ENCODE measurements at places on chromosomes 13 and 19.

- no peak for DNase-seq
Measured at GRCh38 chr13:30712536-30713532, 22.5 kb upstream of the ALOX5AP start.

DNA sequence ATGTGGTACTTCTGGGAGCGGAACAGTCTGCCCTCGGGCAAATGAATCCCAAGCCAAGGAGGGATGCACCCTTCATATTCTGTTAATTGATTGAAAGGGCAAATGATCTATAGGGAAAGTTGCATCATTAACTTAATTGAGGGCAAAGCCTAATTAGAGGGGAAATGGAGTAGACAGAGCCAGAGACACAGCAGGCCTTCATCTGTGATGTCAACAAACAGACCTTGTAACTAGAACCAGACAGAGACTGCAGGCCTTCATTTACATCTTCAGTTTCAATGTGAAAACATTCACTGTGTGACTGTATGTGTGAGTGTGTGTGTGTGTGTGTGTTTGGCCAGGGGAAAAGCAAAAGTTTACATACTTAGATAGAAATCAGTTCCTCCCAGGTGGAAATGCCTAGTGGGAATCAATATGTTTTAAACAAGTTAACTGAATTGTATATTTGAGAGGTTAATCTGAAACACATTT lies 126.4 kb downstream of the SPRY2 start:
- DNase-seq, result no peak

DNA sequence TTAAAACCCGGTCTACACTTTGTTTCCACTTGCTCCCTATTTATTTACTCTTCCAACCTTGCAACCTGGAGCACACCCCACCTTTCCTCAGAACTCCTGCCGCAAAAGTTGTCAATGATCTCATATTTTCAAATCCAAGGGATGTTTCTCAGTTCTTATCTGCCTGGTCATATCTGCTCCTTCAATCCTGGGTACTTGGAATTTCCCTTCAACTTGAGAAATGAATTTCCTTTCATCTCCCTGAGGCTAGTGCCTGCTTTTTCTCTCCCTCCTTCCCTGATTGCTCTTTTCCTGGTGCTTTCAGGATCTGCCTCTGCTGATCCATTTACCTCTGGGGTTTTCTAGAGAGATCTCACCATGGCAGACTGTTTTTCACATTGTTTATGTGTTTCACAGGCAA lies 154.8 kb upstream of the IRS2 start:
- no peak for DNase-seq

DNA sequence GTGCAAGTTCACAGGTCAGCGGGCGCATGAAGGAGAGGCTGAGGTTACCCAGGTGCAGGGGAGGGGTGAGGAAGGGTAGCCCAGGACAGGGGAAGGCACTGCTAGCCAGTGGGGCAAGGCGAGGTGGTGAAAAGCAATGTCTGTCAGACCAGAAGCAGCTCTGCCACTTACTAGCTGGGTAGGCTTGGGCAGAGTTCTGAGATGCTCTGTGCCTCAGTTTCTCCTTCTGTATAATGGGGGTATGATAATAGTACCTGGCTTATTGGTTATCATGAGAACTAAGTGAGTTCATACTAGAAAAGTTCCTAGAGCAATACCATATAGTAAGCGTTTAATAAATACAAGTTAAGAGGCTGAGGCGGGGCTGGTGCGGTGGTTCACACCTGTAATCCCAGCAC lies 14.3 kb upstream of the SCN1B start:
- DNase-seq, result no peak

DNA sequence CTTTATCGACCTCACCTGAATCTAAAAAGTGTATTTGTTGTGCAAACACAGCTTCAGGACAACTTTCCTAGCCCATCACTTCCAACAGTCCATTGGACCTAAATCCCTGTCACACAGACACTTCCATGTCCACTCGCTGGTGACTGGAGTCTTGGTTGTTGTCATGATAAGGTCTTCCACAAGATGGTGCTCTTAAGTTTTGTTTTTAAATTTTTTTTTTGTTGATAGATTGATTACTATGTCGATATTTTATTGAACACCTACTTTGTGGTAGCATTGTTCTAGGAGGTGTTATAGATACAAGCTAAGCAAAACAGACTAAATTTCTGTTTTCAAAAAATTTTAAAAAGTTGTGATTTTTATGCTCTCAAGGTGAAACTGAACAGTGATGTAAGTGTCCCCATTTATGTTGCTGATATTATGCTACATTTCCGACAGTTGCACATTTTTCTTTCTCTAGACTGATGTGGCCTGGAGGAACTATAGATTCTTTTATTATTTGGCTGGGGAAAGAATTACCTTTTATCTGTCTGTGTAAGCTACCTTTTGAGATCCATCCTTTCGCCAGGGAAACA lies 8.1 kb upstream of the ERICH6B start:
- no peak for DNase-seq

GRCh38 chr13:44294876-44295275 lies 78.7 kb upstream of the SERP2 start:
- DNase-seq, result no peak

DNA sequence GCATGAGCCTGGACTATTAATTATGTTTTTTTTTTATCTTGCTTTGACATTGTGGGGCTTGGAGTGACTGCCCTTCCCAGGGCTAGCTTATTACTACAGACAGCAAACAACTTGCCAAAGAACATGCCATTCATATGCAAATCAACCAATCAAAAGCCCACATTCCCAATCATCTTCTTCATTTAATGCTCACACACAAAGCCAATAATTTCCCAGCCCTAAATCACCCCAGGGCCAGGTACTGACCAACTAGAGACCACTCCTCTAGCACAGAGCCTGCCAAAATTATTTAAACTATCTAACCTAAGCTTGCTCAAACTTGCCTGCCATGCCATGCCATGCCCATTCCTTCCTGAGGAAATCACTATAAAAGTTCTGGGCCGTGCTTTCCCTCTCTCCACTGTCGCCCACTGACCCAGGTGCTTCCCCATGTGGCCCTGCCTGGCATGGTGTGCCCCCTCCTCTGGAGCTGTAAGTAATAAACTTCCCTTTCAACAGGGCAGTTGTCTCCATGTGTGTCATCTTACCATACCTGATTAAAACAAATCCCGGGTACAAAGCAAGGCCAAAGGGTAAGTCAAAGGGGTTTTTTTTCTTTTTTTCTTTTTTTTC lies 15.7 kb downstream of the PBX4 start:
- DNase-seq, result no peak

DNA sequence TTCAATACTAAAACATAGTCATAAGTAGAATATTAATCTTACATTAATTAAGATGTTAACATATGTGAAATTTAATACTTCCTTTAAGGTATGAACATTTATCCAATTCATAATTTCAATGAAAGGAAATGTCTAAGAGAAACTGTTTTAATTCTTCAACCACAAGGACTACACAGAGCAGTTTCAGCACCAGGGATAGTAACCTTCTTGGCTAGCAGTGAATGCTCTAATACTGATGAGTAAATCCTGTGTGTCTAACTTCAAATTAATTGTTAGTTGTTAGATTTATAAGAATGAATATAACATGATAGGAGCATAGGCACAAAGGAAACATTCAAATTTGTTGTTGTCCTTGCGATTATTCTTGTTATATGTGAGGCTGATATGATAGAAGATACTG lies 15.6 kb upstream of the NBEA start:
- DNase-seq, result no peak

DNA sequence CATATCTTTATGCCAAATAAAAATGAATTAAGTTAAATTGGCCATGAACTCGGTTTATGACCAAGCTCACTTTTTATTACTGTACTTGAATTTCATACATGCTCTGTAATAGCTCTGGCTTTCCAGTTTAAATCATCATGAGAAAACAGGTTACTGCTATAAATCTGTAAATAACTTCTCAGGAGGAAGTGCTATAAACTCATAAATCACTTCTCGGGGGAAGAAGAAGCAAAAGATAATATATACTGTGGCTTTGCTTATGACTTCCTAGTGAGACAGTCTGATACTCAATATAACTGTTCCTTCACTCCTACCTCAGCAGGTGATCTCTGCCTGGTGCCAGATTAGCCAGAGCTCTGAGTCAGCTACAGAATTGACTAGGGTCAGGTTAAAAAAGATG lies 12.5 kb downstream of the SUPT20H start:
- no peak for DNase-seq

GRCh38 chr13:32019612-32020233 lies 11.9 kb upstream of the FRY start:
- DNase-seq, result peak; percentile 12

DNA sequence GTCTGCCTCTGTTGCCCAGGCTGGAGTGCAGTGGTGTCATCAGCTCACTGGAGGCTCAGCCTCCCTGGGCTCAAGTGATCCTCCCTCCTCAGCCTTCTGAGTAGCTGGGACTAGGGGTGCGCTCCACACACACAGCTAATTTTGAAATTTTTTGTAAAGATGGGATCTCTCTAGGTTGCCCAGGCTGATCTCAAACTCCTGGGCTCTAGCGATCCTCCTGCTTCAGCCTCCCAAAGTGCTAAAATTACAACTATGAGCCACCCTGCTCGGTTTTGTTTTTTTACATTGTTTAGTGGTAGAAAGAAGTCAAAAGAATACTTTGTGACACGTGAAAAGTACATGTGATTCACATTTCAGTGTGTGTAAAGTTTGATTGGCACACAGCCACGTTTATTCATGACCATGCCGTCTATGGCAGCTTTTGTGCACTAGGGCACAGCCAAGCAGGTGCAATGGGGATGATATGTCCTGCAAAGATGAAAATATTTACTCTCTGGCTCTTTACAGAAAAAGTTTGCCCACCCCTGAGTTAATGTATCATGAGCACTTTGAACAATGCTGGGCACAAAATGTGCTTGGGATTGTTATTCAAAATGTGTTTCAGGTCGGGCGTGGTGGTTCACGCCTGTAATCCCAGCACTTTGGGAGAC lies 16.2 kb upstream of the NFIC start:
- no peak for DNase-seq

DNA sequence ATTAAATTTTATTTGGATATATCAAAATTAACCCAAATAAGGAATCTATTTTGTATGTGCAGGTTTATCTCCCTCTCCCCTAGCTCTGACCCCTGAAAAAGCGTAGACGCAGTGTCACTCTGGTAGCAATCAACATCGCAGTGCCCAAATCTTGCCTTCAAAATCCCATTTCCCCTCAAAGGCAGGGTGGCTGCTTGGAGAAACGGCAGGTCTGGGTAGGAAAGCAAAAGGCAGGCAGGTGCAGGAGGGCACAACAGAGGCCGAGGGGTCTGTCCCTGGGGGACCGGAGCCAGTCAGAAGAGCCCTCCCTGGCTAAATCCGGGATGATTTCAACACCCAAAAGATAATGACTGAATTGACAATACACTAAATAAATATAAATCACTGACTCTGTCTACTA lies 41.9 kb downstream of the NAXD start:
- no peak for DNase-seq

- DNase-seq, result no peak
Measured at GRCh38 chr19:30144802-30145201, 202.8 kb downstream of the URI1 start.

GRCh38 chr19:30932854-30933253 lies 416.4 kb downstream of the TSHZ3 start:
- no peak for DNase-seq

DNA sequence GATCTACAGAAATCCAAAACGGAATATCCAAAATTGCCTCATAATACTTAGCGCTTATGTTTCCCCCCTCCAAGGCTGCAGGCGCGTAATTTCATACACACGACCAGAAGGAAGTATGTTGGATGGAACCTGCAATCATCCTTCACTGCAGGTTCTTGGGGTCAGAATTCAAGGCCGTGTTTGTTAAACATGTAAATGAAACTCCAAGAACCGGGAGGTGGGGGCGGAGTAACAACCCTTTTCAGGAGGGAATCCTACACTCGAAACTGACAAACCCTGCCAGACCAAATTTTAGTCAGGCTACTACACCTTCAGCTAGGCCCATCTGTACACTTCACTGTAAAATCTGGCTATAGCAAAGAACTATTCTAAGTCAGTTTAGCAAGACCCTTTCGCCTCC lies 1.3 kb downstream of the ZNF607 start:
- no peak for DNase-seq

GRCh38 chr13:71214821-71215220 lies 652.2 kb downstream of the DACH1 start:
- DNase-seq, result no peak

GRCh38 chr19:48394331-48395169 lies 1.1 kb downstream of the GRIN2D start:
- no peak for DNase-seq

- no peak for DNase-seq
Measured at GRCh38 chr13:102017248-102017647, 384.6 kb downstream of the FGF14 start.

- peak; percentile 66 for DNase-seq
Measured at GRCh38 chr19:53424968-53425597, 6.7 kb upstream of the ZNF761 start.

DNA sequence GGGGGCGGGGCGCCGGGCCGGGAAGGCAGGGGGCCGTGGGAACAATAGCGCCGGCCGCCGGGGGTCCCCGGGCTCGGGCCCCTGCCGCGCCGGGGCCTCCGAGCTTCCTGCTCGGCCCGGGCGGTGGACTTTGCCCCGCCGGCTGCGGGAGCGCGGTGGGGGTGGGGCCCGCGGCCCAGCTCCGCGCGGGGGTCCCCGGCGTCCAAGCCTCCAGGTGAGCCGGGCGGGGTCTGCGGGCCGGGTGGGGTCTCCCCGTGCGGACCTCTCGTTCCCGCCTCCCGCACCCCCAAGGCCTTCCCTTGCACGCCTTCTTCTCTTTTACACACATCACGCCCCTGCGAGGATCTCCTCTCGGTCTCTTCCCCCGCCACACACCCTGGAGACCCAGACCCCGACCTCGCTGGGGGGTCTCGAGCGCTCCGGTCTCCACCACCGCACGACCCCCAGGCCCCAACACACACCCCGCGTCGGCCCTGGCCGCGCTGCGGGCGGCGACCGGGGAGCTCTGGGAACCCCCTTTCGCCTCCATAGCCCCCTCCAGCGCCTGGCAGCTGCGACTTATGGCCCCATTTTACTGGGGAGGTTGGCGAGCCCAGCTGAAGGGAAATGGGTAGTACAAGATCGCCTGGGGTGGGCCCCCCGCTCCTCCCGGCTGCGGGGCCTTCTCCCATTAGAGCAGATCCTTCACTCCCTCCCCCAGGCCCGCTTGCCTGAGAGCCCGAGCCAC lies 711 bp downstream of the CAMSAP3 start:
- no peak for DNase-seq

DNA sequence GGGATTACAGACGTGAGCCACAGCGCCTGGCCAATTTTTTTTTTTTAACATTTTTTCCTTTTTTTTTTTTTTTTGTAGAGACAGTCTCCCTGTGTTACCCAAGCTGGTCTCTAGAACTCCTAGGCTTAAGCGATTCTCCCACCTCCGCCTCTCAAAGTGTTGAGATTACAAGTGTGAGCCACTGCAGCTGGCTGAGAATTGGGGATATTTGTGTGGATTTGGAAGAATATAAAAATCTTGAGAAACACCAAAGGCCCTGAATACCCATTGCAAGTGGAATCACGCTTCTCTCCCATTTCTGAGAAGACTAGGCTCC lies 79.9 kb upstream of the ABCC4 start:
- DNase-seq, result no peak

DNA sequence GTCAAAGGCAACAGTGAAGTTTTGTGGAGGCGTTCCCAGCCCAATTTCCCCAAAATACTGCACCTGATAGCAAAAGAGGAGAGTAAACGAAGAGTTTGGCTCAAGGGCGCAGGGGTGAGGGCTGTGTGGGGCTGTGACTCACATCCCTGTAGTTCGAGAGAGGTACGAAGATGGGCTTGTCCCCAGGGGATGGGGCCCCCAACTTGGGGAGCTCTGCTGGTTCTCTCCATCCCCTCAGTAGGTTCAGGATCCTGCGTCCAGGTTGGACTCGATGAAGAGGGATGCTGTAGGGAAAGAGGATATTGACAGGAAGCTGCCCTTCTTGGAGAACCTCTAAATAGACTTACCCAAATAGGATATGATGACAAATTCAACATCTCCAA lies 3.4 kb downstream of the NAPSA start:
- DNase-seq, result no peak

- no peak for DNase-seq
Measured at GRCh38 chr19:7924241-7924640, 1.7 kb downstream of the CTXN1 start.
